Endothelial cell (in vitro differentiated cells): ENCODE measurements at places on chromosomes 4 and X.

DNA sequence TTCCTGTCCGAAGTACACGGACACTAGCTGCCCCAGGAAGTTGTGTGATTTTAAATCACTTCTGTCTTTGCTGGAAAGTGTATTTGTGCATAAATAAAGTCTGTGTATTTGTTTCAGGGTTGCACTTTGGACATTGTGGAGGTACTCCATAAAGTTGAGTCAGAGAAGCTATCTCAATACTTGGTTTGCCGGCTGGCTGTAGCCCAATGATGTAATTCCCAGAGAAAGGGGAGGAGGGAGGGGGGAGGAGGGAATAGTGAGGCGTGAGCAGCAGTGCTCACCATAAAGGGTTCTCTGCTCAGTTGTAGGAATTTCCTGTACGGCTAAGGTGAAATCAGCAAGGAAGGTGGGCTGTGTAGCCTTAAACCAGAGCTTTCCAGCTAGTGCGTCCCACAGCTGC, 7.5 kb downstream of the APEX2 start:
- no peak for DNase-seq

GRCh38 chr4:27088491-27088890, 227.8 kb downstream of the STIM2 start:
- no peak for DNase-seq

- no peak for DNase-seq
Observed at GRCh38 chrX:75038925-75039324, 113.7 kb upstream of the NEXMIF start.

DNA sequence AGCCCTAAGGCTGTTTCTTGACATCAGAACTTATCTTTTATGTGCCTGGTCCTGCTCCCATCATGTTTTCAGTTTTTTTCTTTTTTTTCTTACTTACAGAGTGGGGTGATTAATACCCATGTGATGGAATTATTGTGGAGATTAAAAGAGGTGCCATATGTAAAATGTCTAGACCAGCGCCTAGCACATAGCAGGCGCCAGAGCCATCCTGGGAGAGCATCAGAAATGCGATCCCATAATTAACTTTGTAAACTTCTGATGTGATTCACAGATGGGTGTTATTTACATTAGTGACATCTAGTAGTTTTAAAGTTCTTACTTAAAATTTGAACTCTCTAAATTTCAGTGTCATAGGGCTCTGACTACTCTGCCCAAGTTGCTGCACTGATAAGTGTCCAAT, 66.2 kb upstream of the PGRMC2 start:
- DNase-seq = no peak

GRCh38 chr4:26131711-26132110, 189.1 kb upstream of the RBPJ start:
- DNase-seq = no peak

DNA sequence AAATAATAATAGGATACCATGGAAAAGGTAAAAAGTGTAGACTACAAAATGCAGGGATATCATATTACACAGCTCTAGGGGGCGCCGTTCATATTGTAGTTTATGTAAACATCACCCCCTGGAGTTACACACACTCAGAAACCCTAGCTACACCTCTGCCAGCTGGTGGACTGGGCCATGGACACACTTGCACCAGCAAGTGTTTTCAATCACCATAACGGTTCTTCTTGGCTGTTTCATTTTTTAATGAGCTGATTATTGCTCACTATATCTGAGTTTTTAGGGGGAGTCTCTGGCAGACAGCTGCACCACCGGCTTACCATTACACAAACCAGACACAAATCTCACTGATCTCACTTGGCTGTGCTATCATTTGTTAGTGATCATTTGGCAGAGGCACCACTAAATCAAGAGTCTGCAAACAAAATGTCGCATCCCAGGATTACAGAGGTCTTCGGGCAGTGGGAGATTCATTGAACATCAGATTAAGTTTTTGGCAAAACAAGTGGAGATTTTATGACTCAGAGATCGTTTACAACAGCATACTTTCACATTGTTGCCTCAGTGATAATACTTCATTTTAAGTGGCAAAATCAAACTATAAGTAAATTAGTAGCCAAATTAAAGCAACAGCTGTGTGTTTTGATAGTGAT, 185.7 kb downstream of the UNC5C start:
- peak; percentile 19 for DNase-seq

DNA sequence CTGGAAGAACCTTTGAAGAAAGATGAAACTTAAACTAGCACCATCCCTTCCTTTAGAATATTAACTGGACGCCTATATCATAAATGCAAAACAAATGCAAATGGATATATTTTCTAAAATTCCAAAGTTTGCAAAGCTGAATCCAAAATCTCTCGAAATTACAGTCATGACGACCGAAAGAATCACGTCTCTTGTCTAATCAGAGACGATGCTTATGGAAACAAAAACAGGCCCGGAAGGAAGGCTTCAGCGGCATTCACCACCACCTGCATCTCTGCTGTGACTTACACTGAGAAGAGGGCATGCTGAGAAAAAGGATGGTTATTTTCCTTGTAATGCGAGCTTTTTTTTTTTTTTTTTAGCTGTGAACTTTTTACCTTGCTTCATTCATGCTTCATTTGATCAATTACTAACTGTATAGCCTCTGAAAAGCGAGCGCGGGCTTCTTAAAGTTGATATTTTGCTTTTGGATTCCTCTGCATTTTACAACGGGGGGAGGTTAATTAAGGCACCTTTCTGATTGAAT, 209.3 kb downstream of the SOWAHB start:
- no peak for DNase-seq

- DNase-seq = no peak
Observed at GRCh38 chr4:168584321-168584771, 87.5 kb downstream of the PALLD start.
